ENCODE measurements at places on chromosomes 2 and 18.

DNA sequence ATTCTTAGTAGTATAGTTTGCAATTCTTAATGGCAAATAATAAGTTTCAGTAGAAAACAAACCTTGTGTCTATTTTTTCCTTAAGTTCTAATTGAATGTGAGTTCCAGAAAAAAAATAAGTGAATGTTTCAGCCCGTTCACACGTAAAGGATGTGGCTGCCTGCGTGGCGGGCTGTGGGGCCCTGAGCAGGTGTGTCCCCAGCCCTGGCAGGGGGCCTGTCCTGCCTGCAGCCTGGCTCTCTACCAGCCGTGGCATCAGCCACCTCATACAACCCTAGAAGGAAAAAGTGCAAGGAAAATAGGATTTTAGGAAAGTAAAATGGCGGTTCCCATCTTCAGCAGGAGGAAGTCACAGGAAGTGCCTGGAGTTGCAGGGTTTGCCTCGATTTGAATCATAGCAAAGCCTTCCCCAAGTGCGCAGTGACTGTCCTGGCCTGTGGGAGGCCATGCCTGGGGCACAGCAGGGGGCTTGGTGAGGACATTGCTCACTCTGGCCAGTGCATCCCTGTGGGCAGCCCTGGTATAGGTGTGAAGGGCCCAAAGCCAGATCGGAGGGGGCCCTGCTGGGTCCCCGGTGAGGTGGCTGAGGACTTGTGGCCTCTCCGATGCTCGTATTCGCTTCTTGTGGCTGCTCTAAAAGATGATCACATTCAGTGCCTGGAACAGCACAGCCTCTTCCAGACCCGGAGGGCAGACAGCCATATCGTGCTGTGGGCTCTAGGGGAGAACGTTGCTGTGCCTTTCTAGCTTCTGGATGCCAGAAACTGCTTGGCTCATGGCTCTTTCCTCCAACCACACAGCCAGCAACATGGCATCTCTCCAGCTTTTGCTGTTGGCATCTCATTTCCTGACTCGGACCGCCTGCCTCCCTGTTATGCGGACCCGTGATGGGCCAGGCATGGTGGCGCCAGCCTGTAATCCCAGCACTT, 12.6 kb downstream of the DTYMK start:
- no peak for DNase-seq

DNA sequence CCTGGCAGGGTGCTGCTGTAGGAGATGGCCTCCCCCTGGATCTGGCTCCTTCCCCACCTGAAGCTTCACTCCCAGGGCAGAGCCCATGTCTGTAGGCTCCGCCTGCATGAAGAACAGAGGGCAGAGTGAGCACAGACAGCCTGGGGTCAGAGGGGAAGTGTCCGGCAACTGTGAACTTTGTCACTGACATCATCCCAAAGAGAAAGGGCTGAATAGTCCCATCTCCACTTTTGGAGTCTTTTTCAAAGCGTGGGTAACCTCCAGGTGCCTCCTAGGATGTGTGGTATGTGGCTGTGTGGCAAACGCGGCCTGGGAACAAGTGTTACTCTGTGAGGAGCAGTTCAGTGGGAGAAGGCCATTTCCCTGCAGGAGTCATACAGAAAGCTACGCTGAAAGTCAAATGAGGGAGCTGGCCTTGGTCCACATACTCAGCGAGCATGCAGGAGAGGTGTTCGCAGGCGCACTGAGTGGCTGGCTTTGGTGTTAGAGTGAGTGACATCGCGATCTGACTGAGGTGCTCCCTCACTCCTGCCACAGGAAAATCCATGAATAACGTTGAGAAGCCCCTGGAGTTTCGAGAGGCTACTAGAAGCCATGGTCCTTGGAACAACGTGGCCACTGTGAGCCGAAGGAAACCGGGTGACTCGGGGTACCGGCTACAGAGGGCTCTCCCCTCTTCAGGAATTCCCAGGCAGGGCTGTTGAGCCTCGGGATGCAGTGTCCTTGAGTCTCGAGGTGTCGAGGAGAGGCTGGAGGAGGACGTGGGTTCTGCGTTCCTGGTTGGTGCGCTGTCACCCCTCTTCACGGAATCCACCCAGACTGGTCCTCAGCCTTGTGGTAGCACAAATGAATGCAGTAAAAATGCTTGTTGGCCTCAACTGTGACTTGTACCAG, 54.7 kb downstream of the CABLES1 start:
- no peak for DNase-seq

GRCh38 chr18:42429196-42429595, 474.2 kb downstream of the PIK3C3 start:
- no peak for DNase-seq

GRCh38 chr2:2243666-2244065, 87.4 kb downstream of the MYT1L start:
- DNase-seq, result no peak

DNA sequence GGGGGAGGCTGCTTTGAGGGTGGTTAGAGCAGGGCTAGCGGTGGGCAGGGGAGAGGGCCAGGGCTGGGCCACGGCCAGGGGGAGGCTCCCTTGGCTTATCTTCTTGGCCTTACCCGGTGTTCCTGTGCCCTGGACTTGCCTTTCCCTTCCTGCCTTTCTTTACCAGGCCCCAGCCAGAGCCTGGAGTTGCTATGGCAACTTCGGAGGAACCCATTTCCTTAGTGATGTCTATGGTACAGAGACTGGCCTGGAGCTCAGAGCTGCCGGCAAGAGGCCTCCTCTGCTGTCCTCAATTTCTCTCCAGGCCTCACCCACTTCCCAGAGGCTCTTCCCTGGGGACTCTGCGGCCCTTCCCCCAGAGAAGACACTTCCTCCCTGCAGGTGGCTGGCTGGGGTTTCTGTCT, 11.5 kb downstream of the SPEG start:
- DNase-seq, result no peak

GRCh38 chr2:186059096-186059495, 320.5 kb downstream of the FSIP2 start:
- DNase-seq, result no peak

DNA sequence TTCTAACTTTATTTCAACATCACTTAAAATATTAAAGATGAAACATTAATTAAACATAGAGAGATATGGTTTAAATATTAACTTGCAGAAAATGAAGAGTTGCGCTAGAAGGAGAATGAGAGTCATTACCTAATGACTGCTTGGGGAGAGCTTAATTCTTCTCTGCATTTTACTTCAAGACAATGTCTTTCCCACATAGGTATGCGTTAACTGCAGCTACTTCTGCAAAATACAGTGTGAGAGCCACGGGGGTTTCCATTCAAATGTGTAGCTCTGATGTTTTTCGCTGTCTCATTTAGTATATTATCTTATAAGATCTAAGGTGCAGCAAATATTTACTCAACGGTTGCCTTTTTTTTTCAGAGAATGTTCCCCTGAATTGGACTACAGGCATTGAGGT, 126.7 kb downstream of the TMX3 start:
- DNase-seq, result no peak

- no peak for DNase-seq
These were observed 26.3 kb downstream of the KIF3C start for GRCh38 chr2:25955869-25956535.

GRCh38 chr2:68912732-68913131, 40.0 kb downstream of the GKN2 start:
- DNase-seq, result peak; percentile 48

- no peak for DNase-seq
These were observed 87.1 kb upstream of the MCFD2 start for GRCh38 chr2:47002480-47003381.

DNA sequence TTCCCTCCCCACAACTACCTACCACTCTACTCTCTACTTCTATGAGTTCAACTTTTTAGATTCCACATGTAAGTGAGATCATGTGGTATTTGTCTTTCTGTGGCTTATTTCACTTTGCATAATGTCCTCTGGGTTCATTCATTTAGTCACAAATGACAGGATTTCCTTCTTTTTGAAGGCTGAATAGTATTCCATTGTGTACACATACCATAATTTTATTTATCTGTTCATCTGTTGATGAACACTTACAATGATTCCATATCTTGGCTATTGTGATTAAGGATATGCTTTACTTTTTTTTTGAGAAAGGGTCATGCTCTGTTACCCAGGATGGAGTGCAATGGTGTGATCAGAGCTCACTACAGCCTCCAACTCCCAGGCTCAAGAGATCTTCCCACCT, 73.6 kb downstream of the ICA1L start:
- no peak for DNase-seq

DNA sequence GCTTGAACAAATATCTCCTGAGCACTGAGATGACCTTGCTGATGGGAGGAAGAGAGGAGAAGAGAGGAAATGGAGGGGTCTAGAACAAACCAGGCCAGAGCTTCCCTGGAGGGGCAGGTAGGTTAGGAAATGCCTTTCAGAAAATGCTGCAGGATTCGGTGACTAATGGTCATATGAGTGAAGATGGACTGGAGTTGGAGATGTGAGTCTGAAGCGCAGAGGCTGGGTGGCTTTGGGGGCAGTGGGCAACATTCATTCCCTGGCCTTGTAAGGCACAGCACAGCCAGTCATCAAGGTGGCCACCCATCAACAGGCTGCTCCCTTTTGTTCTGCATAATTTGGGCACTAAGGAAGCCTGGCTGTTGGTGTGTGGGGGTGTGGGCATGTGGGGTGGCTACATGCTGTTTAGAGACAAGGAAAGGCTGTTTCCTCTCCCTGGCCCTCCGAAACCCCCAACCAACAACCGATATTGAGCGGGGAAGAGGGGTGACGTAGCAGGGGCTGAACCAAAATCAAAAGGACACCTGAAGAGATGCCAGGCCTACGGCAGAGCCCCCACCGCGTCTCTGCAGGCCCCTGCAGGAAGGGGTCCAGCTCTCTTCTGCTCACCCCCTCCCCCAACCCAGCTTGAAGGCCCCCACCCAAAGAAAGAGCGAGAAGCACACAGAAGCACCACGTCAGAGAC, 1.5 kb downstream of the SLC30A3 start:
- no peak for DNase-seq

DNA sequence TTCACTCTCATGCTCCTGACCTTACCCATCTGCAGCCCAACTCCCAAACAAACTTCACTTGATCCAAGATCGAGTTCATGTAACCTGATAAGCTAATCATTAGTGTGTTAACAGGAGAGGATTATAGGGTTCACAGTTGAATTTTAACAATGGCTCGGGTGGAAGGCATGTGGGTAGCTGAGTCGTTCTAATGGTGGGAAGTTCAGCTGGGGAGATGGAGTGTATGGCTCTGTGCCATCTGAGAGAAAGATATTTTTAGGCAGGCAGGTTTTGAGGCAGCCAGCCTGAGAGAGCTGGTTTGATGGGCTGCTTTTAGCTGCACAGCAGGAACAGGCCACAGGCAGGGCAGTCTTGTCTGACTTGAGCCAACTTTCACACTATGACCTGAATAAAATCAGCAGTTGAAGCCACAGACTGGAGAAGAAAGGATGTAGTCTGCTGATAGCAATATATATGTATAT, 17.7 kb upstream of the NFE2L2 start:
- no peak for DNase-seq

DNA sequence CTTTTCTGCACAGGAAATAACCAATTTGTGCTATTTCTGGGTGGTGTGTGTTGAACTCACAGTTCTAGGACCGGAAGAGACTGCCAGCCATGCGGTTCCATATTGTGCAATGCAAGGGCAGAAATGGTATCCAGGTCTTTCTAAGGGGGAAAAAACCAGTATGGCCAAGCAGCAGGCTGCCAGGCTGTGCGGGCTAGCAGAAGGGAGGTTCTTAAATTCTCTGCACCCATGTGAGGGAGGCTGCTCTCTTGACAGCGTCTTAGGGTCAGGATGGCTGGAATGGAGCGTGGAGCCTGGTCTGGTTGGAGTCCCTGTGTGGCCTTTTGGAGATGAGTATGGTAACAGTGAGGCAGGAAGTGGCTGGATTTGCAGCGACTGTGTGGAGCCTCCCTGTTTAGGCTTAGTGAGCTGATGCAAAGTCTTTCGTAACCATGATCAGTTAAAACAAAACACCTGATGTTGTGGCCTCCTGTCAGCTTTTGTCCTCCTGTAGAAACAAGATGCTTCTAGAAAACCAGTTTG, 52.6 kb downstream of the NCK2 start:
- no peak for DNase-seq

GRCh38 chr2:111209045-111209514, 88.4 kb downstream of the BCL2L11 start:
- DNase-seq, result peak; percentile 10

- DNase-seq, result peak; percentile 55
These were observed 11.4 kb downstream of the OSGEPL1 start for GRCh38 chr2:189751080-189751658.

- DNase-seq, result no peak
These were observed 32.9 kb downstream of the UBR3 start for GRCh38 chr2:169860149-169860548.

DNA sequence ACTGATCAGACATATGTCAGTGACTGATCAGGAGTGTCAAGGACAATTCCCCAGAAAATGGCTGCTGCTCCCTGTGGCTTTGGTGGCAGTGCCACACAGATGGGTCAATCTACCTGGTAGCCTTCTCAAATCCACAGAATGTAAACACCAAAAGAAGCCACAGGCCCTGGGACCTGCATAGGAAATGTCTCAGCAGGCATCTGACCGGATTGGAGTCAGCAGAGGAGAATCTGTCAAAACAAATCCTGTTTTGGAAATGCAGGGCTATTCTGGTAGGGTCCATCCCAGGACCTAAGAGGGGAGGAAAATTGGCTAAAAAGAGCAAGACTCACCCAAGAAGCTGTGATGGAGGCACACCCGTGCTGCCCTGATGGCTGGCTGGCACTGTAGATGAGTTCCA, 189.7 kb downstream of the TMEM247 start:
- DNase-seq, result no peak

DNA sequence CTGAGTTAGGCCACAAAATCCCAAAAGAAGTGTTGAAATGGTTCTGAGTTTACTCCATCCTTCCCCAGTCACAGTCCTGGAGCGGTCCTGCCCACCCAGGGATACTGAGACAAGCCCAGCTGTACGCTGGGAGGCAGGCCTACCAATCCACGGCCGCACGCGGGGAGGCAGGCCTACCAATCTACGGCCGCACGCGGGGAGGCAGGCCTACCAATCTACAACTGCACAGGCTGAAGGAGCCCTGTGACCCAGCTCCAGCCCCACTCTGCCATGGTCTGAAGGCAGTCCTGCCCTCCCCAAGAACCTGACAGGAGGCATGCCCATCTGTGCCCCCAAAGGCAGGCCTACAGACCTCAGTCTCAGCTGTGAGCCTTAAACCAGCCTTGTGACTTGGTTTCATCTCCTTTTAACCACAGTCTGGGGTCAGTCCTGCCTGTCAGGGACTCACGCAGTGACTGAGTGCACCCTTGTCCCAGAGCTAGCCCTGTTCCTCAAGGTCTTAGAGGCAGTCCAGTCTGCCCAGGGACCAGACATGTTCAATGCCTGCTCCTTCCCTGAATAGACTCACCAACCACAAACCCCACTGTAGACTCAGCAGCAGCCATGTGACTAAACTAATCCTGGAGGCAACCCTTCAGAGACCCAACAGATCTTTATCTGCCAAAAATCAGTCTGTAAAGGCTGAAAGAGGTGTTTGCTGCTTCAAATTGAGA, 36.8 kb downstream of the GPC1 start:
- DNase-seq, result no peak

GRCh38 chr2:199606193-199606780, 148.5 kb upstream of the SATB2 start:
- no peak for DNase-seq

DNA sequence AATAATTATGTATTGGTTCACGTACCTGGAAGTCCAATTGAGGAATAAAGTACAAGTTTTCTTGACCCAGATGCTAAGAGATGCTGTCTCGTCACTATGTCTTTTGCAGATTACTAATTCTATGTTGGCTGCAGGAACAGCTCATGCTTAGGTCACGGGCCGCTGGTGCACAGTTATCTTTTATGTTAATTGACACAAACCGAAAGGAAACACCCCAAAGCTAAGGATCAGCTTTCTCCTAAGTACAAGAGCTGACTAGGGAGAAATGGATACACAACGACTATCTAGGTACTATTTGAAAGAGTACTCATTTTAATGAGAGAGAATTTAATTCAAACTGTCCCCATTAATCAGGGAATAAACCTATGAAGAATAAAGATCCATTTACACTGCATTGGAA, 217.7 kb upstream of the SLC35G4 start:
- no peak for DNase-seq
